ENCODE measurements at places on chromosomes 3 and 15. TPM values are rescaled to one million over a fixed set of nuclear protein-coding genes. Genes with fewer than 3 reads are reported as not detected.

GRCh38 chr15:66096688-66097058 lies 156.9 kb downstream of the MEGF11 start:
- DNase-seq, result no peak

- DNase-seq, result peak; percentile 64
Observed at GRCh38 chr3:108471426-108471825, 39.0 kb downstream of the MYH15 start.

Gene ACOX2
- 12.1 TPM for total RNA-seq

GRCh38 chr15:27046880-27047279 lies 75.9 kb downstream of the GABRG3 start:
- no peak for DNase-seq

Gene ZCWPW2
- 0.64 TPM for total RNA-seq

GRCh38 chr15:96702589-96702988 lies 372.1 kb downstream of the NR2F2 start:
- no peak for DNase-seq
